ENCODE measurements at places on chromosomes 5 and 9.

DNA sequence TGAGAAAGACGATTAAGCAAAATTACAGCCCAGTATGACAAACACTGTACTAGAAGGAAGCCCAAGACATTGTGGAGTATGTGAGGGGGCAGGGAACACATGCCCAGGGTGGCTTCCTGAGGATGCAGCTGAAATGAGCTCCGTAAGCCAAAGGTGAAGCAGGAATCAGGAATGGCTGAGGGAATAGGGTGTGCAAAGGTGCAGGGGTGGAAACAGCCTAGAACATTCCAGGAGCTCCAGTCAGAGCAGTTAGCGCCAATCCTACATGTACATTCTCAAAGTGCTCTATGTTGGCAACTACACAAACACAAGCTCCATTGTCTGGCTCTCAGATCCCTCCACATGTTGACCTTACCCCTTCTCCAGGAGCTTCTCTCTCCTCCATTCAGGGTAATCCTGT is 257.9 kb downstream of the MAN2A1 start:
- DNase-seq, result no peak

- peak; percentile 78 for DNase-seq
Measured at GRCh38 chr9:129174102-129174723, 3.8 kb downstream of the IER5L start.

DNA sequence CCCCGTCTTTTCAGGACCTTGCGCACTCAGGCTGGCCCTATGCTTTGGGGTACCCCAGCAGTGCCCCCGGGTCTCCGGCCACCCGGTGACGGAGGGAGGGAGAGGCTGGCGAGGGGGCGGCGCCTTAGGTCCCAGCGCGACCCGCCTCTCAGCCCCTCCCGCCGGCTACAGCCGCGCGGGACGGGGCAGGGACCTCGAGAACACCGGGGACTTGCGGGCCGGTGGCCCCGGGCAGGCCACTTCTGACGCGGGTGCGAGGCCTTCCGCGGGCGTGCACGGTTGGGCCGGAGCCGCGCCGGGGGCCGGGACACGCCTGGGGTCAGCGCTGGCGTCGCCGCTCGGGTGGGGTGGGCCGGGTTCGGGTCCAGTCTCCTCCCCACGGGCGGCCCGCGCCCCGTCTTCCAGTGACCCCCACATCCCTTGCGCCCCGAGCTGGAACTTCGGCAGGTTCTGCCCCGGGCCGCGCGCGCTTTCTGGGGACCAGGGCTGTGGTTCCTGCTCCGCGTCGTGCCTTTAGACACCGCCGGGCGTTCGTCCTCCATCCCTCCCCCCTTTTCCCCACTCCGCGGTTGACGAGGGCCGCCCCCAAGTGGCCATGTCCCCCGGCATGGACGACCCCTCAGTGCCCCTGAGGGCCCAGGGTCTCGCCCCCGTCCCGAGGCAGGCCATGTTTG is 3.8 kb upstream of the SQSTM1 start:
- no peak for DNase-seq

GRCh38 chr9:135661816-135662560 is 1.1 kb upstream of the LCN9 start:
- DNase-seq, result no peak

DNA sequence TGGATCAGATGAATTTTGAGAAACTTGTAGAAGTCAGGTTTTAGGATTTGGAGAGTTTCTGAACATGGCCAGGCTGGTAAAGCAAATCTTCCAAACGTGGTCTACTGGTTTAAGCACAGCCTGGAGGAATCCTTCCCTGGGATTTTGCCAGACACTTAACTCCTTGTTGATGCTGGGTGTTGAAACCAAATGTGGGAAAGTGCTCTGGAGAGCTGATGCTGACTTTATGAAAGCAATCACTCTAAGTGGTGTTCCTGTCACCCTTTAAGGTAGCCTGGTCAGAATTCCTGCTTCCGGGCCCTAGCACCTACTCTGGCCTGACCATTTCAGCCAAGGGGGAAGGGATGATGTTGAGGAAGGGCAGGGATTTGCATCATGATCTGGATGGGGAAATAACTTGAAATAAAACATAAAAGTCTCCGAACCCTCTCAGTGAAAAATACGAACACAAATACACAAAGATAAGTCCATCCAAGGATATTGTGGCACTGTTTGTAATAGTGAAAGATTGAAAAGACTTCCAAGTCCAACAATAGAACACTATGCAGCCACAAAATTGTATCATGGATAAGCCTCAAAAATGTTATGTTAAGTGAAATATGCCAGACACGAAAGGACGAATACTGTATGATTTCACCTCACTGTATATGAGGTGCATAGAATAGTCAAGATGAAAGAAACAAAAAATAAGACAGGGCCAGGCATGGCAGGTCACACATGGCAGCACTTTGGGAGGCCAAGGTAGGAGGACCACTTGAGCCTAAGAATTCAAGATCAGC is 57.7 kb downstream of the PDE6A start:
- no peak for DNase-seq

- no peak for DNase-seq
Measured at GRCh38 chr9:16612627-16613026, 257.8 kb downstream of the BNC2 start.

- DNase-seq, result no peak
Measured at GRCh38 chr5:31768784-31769183, 129.9 kb downstream of the PDZD2 start.

DNA sequence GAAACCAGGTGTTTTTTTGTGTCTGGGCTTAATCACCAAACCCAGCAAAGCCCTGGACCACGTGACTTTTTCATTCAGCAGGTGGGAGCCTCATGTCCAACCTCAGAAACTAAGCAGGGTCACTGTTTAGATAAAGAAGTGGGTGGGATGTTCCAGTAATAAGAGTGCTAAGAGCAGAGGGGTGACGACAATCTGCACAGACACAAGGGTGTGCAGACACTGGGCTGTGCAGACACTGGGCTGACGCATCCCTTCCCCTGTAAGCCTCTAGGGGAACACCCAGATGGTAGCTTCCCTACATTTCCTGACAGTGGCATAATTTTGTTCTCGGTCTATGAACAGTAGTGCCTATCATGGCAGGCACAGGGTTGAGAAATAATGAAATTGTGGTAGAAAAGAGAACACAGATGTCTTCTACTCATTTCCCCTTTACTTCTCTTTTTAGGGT is 85.1 kb downstream of the SAXO1 start:
- no peak for DNase-seq

DNA sequence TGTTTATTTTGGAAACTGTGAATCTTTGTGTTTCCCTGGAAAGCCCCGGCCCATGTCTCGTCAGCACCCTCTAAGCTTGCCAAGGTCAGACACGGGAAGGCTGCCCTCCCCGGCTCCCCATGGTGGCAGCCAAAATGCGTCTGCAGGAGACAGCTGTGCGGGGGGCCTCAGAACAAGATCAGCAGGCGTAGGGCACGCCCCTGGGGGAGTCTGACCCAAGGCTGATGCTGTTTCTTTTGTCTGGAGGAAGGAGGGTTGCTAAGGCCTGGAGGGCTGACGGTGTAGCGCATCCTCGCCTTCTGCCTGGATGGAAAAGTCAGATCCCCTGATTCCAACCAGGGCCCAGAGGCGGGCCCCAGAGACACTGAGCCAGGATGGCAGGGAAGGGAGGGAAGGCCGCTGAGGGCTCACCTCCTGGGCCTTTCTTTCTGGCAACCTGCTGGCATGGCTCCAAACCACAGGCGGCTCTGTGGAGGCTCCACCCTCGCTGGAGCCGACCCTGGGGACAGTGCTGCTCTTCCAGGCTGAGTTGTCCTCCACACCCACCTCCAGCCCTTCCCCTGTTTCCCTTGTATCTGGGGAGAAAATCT is 57.2 kb downstream of the OLFM1 start:
- DNase-seq, result no peak

DNA sequence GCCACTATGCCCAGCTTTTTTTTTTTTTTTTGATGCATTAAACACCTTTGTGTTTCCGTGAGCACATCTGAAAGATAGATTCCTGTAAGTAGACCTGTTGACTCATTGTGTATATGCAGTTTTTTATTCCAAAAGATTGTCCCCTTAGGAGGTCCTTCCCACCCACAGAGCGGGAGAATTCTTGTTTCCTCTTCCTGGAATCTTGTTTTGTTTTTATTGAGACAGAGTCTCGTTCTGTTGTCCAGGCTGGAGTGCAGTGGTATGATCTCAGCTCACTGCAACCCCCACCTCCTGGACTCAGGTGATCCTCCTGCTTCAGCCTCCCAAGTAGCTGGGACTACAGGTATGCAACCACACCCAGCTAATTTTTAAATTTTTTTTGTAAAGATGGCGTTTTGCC is 7.6 kb downstream of the PTPA start:
- DNase-seq, result no peak

DNA sequence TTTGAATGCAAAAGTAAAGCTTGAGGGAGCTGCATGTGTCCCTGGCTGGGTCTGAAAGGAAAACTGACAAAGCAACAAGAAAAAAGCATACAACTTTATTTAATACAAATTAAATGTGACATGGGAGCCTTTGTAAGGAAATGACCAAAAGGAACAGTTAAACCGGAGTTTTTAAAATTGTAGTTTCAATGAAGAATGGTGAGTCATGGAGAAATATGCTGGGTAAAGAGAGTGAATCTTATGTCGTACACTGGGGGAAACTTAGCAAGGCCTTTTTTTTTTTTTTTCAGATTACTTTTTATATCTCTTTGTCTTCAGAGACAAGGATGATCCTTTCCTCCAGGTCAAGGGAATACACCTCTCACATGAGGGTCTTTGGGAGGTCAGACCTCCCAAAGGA is 50.1 kb upstream of the FBXL17 start:
- no peak for DNase-seq

- no peak for DNase-seq
Measured at GRCh38 chr9:69572611-69573010, 99.6 kb downstream of the APBA1 start.

- DNase-seq, result no peak
Measured at GRCh38 chr9:136533775-136534157, 12.1 kb downstream of the NOTCH1 start.

- DNase-seq, result peak; percentile 52
Measured at GRCh38 chr9:37486616-37487548, 1.1 kb downstream of the POLR1E start.

DNA sequence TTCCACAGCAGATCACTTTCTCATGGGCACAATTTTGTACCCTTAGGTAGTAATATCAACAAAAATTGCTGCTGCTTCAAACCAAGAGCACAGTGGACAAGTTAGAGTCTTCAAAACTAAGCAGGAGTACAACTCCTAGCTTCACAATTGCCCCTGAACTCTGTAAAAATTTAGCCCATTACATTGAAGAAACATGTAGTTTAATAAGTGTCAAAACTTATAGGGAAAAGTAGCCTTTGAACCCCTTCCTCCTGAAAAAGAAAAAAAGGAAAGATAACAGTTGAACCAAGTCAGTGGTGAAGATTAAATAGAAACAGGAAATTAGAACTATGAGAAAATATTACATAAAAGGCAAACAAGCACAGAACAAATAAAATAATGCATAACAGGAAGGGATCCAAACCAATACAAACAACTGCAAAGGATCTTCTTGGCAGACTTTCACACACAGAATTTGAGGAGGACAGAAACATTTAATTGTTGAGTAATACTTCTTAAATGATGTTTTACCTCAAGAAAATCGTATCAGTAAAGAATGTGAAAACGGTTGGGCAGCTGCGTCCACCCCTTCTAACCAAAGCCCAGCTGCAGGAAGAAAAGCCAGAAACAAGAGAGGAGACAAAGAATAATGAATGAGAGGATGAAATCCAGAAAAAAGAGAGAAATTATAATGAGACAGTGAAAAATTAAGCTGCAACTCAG is 636.0 kb downstream of the NR2F1-AS1 start:
- peak; percentile 66 for DNase-seq

- DNase-seq, result peak; percentile 12
Measured at GRCh38 chr9:35611230-35611797, 6.3 kb downstream of the TESK1 start.

- no peak for DNase-seq
Measured at GRCh38 chr5:149175346-149176105, 34.2 kb downstream of the ABLIM3 start.

DNA sequence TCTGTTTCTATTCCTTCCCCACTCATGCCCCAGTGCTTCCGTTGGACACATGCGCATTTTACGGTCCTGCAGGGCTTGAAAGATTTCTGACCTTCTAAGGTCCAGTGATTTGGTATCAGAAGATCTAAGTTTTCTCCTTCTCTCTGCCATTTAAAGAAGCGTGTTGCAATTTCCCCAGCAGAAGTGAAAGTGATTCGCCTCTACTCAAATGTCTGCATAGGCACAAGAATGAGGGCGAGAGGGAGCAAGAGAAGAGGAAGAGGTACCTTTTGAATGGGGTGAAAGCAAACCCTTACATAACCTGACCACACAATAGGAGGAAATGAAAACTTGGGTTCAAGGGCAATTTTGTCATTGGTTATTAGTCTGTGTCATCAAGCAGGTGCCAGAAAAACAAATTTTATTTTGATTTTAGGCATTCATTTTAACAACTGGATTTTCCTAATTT is 31.7 kb upstream of the NR3C1 start:
- peak; percentile 23 for DNase-seq

GRCh38 chr5:98813755-98814154 is 40.3 kb downstream of the RGMB start:
- DNase-seq, result no peak

DNA sequence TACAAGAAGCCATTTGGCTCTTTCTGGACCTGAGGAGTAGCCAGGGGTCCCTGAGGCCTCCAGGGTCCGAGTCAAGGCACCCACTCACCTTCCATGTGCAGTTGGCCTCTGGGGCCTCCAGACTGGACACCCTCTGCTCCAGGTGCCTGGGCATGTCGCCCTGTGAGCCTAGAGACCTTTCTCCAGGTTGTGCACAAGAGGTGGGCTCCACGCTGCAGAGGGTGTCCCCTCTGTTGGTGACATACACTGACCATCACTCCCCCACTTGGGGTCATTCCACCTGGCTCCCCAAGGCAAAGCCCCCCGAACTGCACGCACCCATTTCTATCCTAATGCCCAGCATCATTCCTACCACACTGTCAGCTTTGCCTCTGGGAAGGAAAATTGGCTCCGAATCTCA is 48.8 kb downstream of the RASGEF1C start:
- DNase-seq, result no peak

GRCh38 chr9:80509358-80509757 is 937.6 kb downstream of the TLE4 start:
- DNase-seq, result no peak

- DNase-seq, result no peak
Measured at GRCh38 chr5:106964132-106964531, 706.6 kb downstream of the EFNA5 start.

- peak; percentile 56 for DNase-seq
Measured at GRCh38 chr9:33510262-33511183, 13.5 kb upstream of the ANKRD18B start.
